ENCODE measurements at places on chromosomes 12 and 14. TPM values are rescaled to one million over a fixed set of nuclear protein-coding genes. Genes with fewer than 3 reads are reported as not detected.

SMCO2 gene
- total RNA-seq = 0.80 TPM

HOXC12 gene
- total RNA-seq = not detected

ETFBKMT gene
- total RNA-seq = 1.7 TPM

COX6A1 gene
- total RNA-seq = 465 TPM

CCNT1 gene
- 44.3 TPM for total RNA-seq

CLEC4E gene
- not detected for total RNA-seq

TMEM63C gene
- 7.0 TPM for total RNA-seq

OAS2 gene
- total RNA-seq = not detected

SERPINA3 gene
- total RNA-seq = not detected

OTUB2 gene
- total RNA-seq = 4.1 TPM

LUM gene
- total RNA-seq = not detected

NKX2-8 gene
- total RNA-seq = not detected

NTS gene
- total RNA-seq = 36.6 TPM

ZC3H10 gene
- 11.2 TPM for total RNA-seq

CLEC9A gene
- not detected for total RNA-seq

LRCOL1 gene
- total RNA-seq = not detected

GPX2 gene
- 0.30 TPM for total RNA-seq

DEPDC4 gene
- total RNA-seq = 4.8 TPM

KRT78 gene
- not detected for total RNA-seq

CD27 gene
- 0.28 TPM for total RNA-seq

ZDHHC22 gene
- 55.2 TPM for total RNA-seq

OR6C2 gene
- total RNA-seq = not detected

INHBC gene
- total RNA-seq = not detected

TOX4 gene
- total RNA-seq = 58.3 TPM

KRT79 gene
- total RNA-seq = not detected

ASCL1 gene
- total RNA-seq = not detected

ADSS1 gene
- 7.9 TPM for total RNA-seq

TAS2R46 gene
- total RNA-seq = 0.48 TPM

SYNE3 gene
- total RNA-seq = not detected

SPX gene
- 0.29 TPM for total RNA-seq

HOXC5 gene
- total RNA-seq = not detected

LRRC10 gene
- total RNA-seq = not detected

GLRX5 gene
- total RNA-seq = 88.8 TPM

GMPR2 gene
- total RNA-seq = 88.3 TPM

COA8 gene
- total RNA-seq = 35.0 TPM

CLEC4D gene
- total RNA-seq = not detected

SLC8B1 gene
- 11.2 TPM for total RNA-seq

FGF6 gene
- total RNA-seq = not detected

PTGER2 gene
- 1.2 TPM for total RNA-seq

AKAP6 gene
- 0.89 TPM for total RNA-seq

NANOG gene
- total RNA-seq = 229 TPM

ZNF84 gene
- total RNA-seq = 34.0 TPM

P2RX7 gene
- total RNA-seq = 0.42 TPM

MEG3 gene
- total RNA-seq = 1.3 TPM

KRT71 gene
- not detected for total RNA-seq
